ENCODE measurements at places on chromosomes 12 and 14. TPM values are rescaled to one million over a fixed set of nuclear protein-coding genes. Genes with fewer than 3 reads are reported as not detected.

NFE2 gene
- 0.30 TPM for total RNA-seq

VWF gene
- 20.9 TPM for total RNA-seq

OTOGL gene
- total RNA-seq = 0.27 TPM

HVCN1 gene
- total RNA-seq = 1.5 TPM

ORAI1 gene
- 23.5 TPM for total RNA-seq

GRCh38 chr12:70615174-70615866, 21.9 kb downstream of the PTPRB start:
- DNase-seq = no peak

DNA sequence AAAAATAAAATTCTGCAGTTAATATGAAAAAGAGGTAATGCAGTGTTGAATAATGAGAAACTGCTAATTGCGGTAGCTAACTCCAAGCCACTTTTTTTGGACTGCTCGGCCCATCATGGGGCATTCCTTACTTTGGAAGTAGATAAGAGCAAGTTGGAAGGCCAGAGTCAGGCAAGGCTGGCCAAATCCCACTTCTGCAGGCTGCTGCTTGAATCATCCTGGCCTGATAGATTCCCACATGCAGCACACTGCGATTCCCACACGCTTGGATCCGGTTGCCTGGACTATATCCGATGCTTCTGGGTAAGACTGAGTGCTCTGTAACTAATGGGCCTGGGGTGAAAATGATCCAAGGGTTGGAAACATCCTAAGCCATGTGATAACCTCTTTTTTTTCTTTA, 10.6 kb downstream of the EIF2B2 start:
- no peak for DNase-seq

DNA sequence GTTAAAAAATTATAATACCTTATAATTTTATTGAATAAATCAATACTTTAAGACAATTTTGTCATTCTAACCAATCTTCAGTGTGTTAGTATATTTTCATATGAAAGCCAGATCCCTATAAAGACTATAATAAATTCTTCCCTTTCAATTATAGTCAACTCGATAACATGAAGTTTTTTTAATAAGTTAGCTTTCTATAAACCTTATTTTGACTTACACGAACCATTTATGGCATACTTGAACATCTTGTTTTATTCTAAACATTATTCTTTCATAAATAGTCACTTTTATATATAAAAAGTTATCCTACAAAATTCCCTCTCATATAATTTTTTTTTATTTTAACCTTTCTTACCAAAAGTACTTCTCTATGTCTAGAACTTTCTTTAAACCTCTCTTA, 1002.3 kb downstream of the TMEM121 start:
- no peak for DNase-seq

GRCh38 chr14:29216268-29217232, 450.0 kb downstream of the FOXG1 start:
- no peak for DNase-seq

DNA sequence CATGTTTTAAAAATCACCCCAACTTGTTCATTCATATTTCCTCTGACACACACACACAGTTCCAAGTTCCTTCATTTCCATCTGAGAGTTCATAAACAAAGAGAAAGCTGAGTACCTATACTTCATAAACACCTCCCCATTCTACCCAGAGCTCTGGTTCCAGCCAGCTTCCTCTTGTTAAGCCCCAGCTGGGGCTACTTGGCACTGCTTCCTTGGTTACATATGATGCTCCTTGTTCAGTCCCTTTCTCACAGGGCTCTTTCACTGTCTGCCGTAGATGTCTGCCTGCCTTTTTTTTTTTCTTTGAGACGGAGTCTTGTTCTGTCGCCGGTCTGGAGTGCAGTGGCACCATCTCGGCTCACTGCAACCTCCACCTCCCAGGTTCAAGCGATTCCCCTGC, 77.5 kb downstream of the COX16 start:
- DNase-seq = no peak

DNA sequence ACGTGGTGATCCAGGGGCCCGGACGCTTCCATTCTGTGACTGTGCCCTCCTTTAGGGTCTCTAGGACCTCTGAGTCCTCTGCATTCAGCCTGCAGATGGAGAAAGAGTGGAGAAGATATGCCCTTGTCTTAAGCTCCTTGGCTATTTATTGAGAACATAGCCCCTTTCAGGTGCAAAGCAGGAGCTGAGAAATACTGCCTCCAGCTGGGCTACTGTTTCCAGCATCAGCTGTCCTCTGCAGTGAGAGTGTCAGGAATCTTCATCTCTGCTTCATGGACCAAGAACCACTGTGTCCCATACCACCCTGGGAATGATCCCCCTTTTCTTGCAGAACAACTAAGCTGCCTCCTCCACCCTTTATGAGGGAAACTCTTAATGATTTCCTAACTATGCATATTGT, 47.8 kb upstream of the CEP83 start:
- no peak for DNase-seq

DNA sequence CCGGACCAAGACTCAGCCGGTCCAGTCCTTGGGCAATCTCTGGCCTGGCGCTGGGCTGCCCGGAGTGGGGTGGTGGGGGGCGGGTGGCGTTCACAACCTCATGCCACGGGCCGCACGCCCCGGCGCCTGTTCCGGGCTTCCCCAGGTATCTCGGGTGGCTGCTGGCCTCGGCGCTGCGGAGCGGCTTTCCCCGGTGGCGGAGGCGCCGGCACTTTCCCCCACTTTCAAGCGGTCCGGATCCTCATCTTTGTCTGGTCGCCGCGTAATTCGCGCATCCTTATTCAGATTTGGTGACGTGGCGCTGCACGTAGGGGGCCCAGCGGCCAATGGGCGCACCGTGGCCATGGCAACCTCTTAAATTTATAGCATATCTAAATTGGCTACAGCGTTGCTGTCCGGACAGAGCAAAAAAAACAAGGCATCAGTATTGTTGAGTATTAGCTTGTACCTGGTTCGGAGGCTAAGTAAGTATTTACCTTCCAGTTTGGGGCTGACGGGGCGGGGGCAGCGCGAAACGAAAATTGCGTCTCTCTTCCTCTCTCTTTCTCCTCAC, at the start of gene LHX5:
TSS of gene LHX5 (minus strand) at position 253 of the 553 bp plus-strand sequence. CDS start 373 bp downstream, outside the sequence.
- DNase-seq = no peak

- DNase-seq = no peak
Observed at GRCh38 chr12:84355561-84355960, 557.0 kb downstream of the SLC6A15 start.

DNA sequence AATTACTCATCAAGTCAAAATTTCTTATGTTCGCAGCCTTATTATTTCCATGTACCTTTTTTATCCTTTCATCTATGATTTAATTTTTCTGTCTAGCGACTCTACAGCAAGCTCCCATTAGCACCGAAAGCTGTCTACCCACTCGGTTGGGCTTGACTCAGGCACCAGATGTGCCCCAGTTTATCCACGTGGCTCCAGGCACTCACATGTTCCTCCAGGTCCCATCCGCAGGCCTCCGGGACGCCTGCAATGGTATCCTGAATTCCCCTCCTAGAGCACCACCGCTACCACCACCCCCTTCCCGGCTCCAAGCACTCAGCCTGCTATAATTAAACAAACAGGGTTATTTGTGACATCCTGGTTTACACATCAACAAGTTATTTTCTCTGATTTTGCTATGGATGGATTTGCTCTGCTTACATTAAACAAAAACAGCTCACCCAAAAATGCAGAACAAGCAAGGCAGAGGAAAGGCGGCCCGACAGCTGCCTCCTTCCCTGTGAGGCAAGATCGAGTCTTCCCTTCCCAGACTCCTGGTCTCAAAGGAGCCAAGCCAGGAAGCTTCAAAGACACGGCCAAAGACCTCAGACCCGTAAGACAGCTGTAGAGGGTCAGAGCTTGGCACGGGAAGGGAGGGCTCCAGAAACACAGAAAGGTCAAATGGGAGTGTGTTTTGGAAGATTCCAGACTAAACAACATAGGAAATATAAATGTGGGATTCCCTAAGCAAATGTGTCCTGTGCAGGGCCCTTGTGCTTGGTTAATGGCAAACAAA, 253.8 kb downstream of the TTC8 start:
- DNase-seq = no peak

- no peak for DNase-seq
Observed at GRCh38 chr12:52238207-52238840, 5.3 kb downstream of the KRT7 start.

- DNase-seq = no peak
Observed at GRCh38 chr12:127562816-127563215, 704.2 kb upstream of the TMEM132C start.

- DNase-seq = no peak
Observed at GRCh38 chr14:68140806-68141205, 321.2 kb downstream of the RAD51B start.

DNA sequence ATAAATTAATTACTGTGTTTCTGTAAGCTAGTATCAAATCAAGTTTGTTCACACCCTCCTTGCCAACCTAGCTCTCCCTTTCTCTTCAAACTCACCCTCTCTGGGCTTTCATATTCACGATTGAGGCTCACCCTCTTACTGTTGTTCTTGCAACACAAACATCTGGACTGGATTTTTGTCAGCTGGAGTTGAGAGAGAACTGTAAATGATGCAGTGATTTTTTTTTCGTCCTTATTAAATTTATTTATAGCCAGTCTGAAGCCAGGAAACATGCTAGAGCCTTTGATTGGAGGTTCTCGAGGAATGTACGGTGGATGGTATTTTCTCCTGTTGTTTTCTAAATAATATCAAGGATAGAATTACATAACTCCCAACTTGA, 485.1 kb downstream of the ZFP36L1 start:
- no peak for DNase-seq
